BJ (cell line): ENCODE measurements at places on chromosomes 2 and 18.
A peak's percentile ranks its signal among the peaks of the same experiment; 100 is the strongest.

GRCh38 chr2:26568076-26568890 lies 72.9 kb downstream of the CIB4 start:
- DNase-seq = no peak

- DNase-seq = no peak
Observed at GRCh38 chr2:123040506-123040905, 984.6 kb upstream of the CNTNAP5 start.

DNA sequence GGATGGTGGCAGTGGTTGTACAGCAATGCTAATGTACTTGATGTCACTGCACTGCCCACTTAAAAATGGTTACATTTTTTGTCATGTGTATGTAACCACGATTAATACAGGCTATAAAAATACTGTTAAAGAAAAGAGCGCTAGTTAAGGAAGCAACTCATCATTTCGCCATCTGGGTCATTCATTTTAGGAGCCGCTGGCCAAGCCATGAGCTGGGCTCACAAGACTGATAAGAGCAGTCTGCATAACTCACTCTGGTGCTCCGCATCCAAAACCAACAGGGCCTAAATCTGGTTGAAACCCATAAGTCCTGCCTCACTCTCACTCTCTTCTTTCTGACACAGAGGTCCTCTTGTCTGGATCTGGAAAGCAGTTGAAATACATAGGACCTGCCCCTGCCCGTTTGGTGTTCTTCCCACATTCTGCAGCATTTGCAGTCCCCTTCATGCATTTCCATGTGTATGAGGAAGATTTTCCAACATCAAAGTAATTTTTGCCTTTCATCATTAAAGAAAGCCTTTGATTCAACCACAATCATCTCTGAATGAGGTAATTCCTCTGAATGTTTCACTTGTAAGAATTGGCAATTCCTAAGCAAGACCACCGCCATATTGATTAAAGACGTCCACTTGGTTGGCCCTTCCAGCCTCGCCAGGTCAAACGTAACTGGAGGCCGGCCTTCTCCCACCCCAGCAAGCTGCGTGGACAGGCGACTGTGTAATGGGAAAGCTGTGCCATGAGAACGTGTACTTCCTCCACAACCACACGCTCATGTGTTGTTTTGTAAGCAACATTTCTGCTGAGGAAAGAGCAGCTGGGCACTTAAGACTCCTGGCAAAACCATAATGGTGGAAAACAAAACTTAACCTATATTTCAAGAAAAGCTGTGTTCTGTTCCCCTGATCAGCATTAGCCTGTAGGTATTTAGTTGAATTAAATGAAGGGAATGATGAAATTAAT lies 112.2 kb downstream of the VAPA start:
- no peak for DNase-seq

DNA sequence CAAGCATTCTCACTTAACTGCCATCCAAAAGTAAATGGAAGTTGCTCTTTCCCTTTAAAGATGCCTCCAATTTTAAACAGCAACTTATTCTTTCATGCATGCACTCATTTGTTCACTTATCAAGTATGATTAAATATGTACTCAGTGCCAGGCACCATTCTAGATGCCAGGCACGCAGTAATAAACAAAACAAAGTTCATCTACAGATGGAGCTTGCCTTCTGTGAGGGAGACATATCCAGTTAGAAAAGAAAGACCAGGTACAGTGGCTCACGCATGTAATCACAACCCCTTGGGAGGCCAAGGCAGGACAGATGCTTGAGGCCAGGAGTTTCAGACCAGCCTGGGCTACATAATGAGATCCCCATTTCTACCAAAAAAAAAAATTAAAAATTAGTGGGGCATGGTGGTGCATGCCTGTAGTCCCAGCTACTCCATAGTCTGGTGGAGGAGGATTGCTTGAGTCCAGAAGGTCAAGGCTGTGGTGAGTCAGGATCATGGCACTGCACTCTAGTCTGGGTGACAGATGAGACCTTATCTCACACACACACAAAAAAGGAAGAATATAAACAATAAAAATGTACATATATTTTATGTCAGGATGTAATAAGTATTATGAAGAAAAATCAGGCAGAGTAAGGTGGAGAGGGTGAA lies 19.2 kb upstream of the CCDC141 start:
- no peak for DNase-seq

DNA sequence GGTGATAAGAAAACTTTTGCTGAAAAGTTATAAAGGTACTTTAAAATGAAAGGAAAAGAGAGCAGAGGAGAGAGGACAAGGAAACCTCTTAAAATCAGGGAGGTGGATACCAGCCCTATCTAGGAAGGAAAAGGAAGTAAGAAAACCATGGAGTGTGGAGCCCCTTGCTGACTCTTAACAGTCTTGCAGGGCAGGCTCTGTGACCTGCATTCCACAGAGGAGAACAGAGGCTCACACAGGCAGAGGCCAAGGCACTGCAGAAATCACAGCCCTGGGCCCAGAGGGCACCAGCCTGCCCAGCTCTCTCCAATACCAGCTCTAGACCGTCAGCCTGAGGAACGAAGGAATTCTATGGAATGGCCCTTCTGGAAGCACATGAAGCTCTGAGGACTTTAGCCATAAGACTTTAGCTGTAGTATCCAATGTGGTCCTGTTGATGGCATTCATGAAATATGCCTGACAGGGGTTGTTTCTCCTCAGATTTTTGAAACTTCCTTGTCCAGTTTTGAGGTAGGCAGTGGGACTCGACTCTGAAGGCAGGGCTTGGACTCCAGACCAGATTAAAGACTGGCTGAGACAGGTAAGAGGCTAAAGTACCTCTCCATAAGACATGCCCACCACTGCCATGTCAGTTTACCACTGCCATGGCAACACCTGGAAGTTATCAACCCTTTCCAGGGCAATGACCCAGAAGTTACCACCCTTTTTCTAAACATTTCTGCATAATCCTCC lies 216.3 kb downstream of the ANAPC1 start:
- DNase-seq = no peak

- no peak for DNase-seq
Observed at GRCh38 chr2:188725746-188726360, 248.3 kb upstream of the COL3A1 start.

GRCh38 chr2:240688553-240688919 lies 3.1 kb upstream of the AQP12A start:
- DNase-seq = no peak

- no peak for DNase-seq
Observed at GRCh38 chr2:9549420-9549819, 6.2 kb downstream of the ADAM17 start.

DNA sequence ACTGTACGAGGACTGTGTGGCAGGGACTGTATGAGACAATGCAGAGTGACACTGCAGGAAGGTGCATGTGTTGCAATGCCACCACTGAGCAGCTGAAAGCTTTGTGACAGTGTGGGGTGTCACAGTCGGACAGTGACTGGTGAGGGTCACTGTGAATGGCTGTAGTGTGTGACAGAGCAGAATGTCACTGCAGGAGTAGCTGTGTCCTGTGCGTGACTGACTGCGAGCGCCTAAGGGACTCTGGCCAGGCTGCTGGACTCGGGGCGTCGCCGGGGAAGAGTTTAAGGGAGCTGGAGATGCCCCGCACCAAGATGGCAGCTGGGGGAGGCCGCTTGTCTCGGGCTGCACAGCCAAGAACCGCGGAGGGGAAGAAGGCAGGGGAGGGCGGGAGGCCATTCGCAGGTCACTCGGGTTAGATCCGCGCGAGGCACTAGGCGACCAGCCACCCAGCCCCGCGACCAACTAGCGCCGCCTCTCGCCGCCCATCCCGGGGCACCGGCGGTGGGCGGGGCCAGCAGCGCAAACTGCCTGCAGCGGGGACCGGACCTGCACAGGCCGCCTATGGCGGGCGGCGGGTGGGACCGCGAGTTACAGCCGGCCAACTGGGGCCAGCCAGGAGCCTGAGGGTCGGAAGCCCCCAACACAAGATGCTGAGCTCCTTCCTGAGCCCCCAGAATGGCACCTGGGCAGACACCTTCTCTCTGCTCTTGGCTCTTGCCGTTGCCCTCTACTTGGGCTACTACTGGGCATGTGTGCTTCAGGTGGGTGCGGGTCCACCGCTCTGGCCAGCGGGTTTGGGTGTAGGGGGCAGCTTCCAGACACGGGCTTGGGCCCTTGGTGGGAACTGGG lies at the start of gene ABHD1:
Gene ABHD1, plus strand, starts transcription at position 514 of the 849 bp plus-strand sequence. Its CDS starts 134 bp downstream, at position 648.
- no peak for DNase-seq

DNA sequence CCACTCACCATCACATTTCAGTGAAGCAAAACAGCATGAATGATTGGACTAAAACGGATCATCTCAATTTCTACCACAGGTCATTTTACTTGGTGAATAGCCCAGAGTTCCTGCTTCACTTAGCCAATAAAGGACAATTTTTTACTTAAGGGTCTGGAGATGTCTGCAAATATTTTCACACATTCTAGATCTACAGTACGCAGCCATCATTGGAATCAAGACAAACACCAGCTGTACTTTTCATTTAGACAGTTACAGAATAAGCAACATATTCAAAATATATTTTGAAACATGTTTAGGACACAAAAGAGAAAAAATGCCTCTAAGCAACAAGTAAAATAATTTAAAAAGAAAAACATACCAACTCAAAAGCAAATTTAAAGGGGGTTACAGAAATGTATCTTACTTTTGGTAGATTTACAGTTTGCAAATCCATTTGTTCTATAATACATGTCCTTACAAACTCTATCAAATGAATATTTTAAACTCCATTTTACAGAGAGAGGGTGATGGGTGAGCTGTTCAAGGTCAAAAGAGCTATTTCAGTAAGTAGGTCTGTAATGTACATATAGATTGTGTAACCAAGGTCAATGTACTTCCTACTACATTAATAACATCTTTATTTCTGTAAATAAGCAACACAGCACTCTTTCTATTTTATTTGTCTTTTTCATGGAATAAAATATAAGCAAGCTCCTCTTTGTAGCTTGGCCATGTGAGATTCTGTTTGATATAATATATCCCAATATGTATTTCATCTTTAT lies 13.4 kb downstream of the PPP1R1C start:
- no peak for DNase-seq

- no peak for DNase-seq
Observed at GRCh38 chr18:79739440-79739778, 58.3 kb upstream of the KCNG2 start.

- DNase-seq = no peak
Observed at GRCh38 chr2:241029599-241030332, 31.3 kb downstream of the SNED1 start.

GRCh38 chr2:70482401-70482800 lies 71.2 kb downstream of the TGFA start:
- no peak for DNase-seq

DNA sequence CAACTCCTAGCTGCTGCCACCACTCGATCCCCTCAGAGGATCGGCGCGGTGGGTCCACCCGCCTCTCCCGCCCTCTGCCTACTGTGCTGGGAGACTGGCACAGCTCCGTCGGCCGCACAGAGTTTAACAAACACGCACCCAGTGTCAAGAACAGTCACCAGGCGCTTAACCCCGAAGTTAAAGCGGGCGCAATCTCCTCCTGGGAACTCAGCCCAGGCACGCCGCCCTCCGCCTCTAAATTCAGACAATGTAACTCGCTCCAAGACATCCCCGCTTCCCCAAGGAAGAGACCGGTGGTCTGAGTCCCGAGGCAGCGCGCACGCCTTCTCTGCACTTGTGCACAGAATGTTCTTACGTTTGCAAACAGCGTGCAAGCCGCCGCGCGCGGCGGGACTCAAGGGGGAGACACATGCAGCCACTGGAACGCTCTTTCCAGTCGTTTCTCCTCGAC lies 533 bp downstream of the CXCR4 start:
- no peak for DNase-seq

- no peak for DNase-seq
Observed at GRCh38 chr2:30826481-30826880, 19.2 kb upstream of the CAPN13 start.

- DNase-seq = no peak
Observed at GRCh38 chr2:227509076-227509475, 37.1 kb downstream of the AGFG1 start.

DNA sequence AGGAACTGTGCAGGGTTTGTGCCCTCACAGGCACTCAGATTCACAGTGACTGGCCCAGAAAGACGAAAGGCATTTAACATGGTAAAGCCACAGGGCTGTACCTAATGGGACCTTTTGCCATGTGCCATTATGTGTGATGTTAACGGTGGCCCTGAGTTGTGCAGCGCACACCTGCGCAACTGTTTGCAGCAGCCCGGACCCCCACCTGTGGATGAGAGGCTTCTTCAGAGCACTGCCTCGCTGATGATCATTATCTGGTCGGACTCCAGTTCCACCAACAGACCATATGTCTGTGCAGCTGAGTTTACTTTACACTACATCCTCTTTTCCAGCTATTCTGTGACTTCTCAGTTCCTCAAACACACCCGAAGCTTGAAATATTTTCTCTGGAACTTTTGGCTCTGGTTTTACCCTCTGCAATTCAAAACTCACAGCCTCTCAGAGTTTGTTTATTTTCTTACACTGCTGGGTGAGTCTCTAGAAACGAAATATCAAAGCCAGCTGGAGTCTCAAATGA lies 35.6 kb upstream of the UBE2F start:
- DNase-seq = peak; percentile 62

- no peak for DNase-seq
Observed at GRCh38 chr18:64693766-64694165, 544.9 kb upstream of the LINC00305 start.

DNA sequence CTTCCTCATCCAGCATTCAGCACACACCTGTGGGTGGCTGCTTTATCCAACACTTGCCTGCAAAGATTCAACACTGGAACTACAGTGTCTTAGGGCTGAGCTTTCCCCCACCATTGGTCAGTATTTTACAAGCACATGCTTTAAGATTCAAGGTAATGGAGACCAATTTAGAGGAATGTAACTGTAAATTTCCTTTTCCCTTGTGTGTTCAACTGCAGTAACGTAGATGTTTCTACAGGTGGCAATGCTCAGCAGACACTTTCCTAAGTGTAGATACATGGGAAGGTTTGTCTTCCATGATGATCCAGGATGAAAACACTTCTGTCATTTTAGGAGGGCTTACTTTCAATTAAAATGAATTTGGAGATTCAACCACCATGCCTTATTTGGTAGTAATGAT lies 143.6 kb upstream of the PXDN start:
- no peak for DNase-seq

- DNase-seq = no peak
Observed at GRCh38 chr2:1510176-1510575, 96.9 kb downstream of the TPO start.

DNA sequence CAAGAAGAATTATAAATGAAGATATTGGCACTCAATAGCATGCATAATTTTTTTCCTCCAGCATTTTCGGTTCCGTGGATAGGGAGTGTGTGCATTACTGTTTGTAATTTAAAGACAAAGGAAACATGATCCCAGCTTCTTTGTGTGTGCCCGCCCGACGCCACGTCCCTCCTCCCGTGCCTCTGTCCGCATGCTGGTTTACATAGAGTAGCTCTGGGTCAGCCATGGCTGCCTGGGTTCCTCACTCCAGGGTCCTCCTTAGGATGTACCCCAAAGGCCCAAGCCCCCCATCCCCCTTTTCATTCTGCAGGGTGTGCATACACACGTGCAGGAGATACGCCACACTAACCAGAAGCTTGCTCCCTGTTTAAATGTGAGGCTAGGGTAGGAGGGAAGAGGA lies 214.7 kb downstream of the KLHL29 start:
- DNase-seq = no peak

DNA sequence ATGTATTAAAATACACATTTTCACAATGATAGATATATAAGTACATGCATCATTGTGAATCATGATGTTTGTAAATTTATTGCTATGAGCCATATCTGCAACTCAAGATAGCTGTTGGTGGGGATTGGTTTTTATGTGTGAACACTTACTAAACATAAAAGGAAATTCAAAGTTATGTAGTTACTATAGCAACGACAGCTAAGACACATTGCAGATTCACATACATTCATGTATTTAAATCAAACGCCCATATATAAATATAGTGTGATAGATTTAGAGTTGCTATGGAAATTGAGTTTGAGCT lies 65.6 kb downstream of the MAPRE2 start:
- DNase-seq = no peak
